ENCODE measurements at places on chromosomes 2 and 18.

DNA sequence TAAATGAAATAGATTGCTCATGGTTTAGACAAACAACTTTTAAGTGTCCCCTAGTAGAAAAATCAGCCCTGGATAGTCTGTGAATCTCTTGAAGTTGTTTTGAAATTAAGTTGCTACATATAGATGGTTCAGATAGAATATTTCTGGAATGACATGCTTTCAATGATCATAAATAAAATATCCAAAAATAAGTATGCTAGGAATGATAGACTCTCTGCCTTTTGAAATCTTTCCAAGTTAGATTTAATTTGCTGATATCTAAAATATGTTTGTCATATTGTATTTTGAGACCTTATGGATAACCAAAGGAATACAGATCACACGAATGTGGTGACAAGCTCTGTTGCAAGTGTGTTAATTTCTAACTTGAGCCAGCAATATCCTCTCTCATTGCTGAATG is 488.7 kb downstream of the THSD7B start:
- DNase-seq, result no peak

DNA sequence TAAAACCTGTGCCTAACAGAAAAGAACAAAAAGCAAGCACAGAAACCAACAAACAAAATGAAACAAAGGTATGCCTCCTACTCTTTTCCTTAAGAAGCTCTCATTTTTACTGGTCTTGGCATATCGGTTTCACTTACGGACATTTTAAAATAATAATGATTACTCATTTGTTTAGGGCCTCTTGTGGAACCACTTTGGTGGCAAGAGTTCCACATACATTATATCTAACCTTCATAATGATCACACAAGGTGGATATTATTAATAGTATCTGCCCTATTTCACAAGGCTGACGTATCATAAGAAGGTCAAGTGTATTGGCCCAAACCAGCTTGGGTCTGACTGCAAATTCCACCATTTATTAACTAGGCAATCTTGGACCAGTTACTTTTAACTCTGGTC is 304.7 kb downstream of the TCF4 start:
- no peak for DNase-seq

DNA sequence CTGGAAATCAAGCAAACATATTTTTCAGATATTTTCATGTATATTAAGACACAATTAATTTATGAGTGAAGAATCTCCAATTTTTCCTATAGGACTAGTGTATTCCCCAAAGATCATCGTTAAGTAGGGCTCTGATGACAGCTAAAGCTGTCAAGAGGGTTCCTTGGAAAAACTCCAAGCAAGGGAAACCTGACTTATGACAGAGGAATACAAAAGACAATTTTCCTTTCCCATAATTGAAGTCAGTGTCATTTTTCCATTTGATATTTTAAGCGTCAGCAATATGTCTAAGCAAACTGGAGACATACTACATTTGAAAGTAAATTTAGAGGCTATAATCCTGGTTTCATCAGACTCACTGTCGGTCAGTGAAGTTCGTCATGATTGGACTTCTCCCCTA is 36.1 kb downstream of the RIT2 start:
- no peak for DNase-seq

DNA sequence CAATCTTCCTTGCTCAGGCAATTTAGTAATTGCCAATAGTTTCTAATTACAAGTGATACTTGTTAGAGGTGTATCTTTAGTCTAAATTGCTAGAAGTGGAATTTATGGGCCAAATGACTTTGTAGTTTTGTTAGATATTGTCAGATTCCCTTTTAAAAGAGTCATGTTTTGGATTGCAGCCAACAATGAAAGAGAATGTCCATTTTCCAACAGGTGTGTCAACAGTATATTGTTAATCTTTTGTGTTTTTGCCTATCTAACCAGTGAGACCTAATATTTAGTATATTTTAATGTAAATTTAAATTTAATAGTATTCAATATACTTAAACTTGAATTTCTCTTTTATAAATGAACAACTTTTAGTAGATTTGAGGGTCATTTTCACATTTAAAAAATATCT is 259.4 kb upstream of the ETAA1 start:
- DNase-seq, result no peak

DNA sequence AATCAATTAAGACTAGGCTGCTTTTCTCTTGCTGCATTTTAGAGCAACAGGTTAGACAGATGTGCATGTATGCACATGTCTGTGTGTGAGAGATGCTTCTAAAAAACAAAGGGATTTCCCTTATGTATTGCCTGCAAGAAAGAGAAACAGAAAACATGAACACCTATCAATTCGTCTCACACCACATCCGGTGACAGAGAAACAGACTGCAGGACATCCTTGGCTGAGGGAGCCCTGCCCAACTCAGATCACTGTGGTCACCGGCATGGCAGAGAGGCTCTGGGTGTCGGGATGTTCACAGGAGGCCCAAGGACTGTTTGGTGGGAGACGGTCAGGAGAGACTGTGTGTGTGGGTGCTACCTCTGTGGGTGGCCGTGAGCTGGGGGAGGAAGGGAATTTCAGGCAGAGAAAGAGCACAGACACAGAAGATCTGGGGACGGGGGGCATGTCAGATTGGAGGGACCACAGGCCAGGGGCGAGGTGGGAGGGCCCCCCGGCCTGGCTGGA is 24.9 kb downstream of the FHL2 start:
- no peak for DNase-seq

- no peak for DNase-seq
Measured at GRCh38 chr2:200218645-200219044, 87.8 kb upstream of the SPATS2L start.

- no peak for DNase-seq
Measured at GRCh38 chr2:10873790-10874437, 37.8 kb upstream of the KCNF1 start.

- DNase-seq, result peak; percentile 85
Measured at GRCh38 chr2:70861777-70862625, 26.4 kb upstream of the CD207 start.

DNA sequence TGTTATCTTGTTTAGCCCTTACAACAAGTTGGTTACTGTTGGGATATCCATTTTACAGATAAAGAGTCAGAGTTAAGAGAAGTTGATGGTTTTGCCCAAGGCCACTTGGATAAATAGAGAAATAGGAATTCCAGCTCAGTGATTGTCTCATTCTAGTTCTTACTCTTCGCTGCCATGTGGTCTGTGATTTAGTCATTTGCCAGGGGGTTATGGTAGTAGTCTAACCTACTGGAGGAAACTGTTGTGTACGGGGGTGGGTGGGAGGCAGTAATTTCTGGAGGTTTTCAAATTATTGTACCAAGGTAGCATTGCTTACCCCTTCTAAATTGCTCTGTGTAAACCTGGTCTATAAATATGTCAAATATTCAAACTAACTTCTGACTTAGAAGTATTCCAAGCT is 110.4 kb downstream of the MAP2 start:
- no peak for DNase-seq

GRCh38 chr2:163682695-163683094 is 53.1 kb downstream of the FIGN start:
- DNase-seq, result no peak

DNA sequence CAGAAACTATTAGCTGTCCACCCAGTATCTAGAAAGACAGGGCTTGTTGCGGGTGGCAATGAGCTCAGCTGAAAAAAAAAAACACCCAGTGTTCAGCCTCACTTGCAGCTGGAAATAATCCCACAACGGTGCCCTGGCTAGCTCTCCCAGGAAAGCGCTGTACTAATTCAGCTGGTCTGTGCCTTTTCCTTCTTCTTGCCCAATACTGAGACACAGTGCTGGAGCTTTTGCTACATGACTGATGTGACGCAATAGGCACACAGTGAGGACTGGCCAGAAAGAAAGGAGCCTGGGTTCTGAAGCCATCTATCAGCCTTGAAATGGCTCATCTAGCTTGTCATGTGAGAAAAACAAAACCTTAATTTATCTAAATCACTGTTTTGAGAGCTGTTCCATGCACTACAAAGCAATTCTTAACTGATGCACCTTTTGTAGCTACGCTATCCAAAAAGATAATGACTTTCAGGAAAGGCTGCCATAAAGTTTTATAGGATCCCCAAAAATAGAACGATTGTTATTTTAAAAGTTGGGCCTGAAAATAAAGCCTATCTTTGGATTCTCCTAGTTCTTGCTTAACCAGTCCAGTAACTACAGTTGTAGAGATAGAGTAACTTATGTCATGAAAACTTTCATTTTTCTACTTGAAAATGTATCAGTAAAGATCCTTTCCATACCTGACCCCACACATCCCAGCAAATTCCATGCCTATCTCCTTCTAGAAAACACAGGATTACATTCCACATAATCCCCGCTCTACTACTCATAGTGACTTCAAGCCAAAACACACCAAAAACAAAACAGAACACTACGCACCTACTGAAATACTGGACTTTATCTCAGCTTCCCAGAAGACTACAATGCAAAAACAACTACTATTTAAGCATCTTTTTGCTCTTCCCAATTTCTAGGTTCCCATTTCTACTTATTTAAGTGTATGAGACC is 15.9 kb downstream of the KIDINS220 start:
- DNase-seq, result no peak

DNA sequence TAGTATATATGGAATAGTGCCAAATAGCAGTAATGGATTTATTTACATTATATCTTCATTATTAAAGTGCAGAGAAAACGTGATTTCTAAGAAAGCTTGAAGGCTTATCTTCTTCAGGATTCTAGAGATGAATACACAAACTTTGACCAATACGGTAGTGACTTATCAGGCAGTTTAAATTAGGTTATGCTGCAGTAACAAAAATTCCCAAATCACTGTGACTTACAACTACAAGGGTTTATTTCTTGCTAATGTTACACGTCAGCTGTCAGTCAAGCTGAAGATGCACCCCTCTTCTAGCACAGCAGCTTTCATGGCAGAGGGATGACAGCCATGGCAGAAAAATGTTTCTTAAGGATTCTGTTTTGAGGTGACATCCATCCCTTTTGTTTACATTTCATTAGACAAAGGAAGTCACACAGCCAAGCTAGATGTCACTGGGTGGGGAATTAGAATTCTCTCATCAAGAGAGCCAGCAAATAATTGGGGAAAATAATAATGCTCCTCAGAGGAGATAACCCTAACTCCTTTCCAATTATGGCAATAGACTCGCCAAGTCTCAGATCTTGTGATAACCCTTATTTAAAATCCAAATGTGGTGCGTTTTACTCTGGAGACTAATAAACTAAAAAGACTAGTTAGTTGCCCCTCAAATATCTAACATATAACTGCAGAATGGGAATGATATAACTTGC is 268.3 kb upstream of the CYP26B1 start:
- DNase-seq, result no peak

GRCh38 chr18:44848644-44849335 is 168.1 kb downstream of the SETBP1 start:
- peak; percentile 12 for DNase-seq

DNA sequence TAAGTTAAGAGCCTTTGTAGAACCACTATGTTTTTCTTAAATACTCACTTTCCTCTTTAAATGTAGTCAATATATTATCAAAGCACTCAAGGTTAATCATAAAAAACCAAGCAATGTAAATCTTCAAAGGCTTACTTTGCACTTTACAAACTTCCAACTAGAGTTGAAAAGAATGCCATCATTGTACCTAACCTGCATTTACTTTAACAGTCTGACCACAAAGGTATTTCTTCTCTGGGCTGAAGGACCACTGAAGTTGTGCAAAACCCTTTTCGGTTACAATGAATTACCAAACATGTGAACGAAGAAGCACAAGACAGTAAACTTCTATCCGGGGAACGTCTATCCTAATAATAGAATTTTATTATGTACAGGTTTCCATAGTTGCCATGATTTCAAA is 3.0 kb downstream of the HNRNPLL start:
- DNase-seq, result no peak

DNA sequence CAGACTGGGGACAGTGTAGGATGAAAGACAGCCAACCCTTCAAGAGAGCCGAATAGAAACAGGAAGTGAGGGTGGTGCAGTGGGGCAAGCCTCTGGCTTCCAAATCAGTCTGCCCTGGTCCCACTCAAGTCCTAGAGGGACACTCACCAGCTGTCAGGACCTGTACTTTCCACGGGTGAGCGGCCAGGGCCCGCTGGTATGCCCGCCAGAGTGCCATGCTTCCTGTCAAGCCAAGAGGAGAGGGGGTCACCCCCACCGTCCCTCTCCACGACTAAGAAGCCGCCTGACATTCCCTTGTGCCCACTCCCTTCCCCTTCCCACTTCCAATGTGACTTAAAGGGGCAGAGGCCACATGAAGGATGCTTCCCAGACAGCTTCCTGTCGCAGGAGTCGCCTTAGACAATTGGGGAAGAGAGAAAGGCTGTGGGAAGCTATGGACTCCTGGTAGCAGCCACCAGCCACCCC is 564 bp downstream of the MPV17 start:
- DNase-seq, result peak; percentile 49

DNA sequence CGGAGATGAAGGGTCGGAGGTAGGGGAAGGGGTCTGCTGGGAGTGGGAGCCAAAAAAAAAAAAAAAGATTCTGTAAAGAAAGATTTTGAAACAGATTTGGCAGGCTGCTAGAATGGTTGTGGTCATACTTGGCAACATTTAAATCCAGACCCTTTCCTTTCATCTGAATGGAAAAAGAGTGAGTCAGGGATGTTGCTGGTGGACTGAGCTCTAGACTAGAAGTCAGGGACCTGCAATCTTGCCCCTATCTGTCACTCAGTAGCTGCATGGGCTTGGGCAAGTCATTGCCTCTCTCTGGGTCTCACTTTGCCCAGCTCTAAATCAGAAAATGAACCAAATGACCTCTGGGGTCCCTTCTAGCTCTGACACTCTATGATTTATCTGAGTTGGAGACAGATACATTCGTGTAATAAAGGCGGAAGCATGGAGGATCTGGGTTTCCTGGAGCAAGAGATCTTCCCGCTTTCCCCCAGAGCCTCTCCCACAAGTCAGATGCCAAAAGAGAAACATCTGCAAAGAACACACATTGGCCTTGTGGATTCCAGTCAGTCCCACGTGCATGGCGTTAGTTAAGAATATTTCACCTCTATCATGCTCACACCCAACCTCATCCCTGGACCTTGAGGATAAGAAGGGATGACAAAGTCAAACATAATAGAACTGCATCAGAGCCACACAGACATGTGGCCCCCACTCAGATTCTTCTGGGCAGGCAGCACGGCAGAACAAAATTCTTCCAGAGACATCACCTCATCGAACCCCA is 58.5 kb downstream of the ADD2 start:
- DNase-seq, result no peak

DNA sequence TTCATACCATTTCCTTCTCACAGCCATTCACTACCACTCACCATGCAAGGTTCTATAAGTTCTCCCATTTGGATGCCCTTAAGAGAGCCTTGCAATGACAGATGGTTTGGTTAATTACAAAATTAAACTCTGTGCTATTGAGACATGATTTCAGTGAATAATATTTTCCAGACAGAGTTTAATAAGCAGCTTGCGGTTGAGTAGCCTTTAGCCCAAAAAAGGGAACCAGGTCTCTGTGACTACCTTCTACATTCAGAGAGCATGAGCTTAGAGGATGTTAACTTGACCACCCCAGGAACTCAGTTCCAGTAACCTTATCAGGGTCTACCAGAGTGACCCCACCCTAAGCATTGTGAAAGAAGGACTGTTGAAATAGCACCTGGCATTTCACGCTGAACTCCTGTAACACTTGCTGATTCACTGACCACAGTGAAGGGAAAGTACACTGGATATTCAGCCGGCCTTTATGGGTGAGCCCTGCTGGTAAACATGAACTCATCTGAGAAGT is 1173.1 kb upstream of the ZEB2 start:
- DNase-seq, result no peak

GRCh38 chr18:67665266-67665665 is 148.7 kb upstream of the DSEL start:
- no peak for DNase-seq

Measured in SK-N-SH (cell line).